ENCODE measurements at places on chromosomes 7 and 10.

- DNase-seq, result no peak
Observed at GRCh38 chr7:2251841-2252771, 10.1 kb downstream of the NUDT1 start.

GRCh38 chr10:96639899-96640298 lies 53.1 kb upstream of the TM9SF3 start:
- DNase-seq, result no peak

GRCh38 chr7:156167417-156167807 lies 355.1 kb upstream of the SHH start:
- DNase-seq, result no peak

GRCh38 chr7:157904211-157904865 lies 567.5 kb downstream of the DNAJB6 start:
- no peak for DNase-seq

DNA sequence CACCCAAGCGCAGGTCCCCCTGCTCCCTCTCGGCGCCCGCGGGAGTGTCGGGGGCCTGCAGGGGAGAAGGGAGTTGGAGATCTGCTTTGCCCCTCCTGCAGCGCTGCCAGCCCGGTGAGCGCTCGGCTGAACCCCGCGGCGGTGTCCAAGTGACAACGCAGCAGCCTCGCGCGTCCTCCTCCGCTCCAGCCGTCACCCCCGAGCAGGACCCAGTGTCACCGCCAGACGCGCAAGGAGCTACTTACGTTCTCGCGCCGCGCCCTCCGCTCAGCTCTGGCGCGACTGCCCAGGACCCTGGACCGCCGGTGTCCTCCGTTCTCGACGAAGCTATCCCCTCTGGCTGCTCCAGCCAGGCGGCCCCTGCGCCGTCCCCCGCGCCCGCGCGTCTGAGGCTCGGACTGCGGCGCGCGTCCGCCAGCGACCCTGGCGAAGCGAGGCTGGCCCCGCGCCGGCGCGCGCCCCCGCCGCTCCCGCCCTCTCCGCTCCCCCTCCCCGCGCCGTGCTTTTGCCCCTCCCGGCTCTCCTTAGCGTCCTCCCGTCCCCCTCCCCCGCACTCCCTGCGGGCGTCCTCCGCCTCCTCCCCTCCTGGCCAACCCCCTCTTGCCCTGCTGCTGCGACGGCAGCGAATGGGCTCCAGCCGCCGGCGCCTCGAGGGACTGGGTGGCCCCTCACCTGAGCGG lies at the start of gene NRCAM:
TSS of gene NRCAM (minus strand) at position 439 of the 680 bp plus-strand sequence. CDS start 216,372 bp downstream, outside the sequence.
- DNase-seq, result peak; percentile 67

DNA sequence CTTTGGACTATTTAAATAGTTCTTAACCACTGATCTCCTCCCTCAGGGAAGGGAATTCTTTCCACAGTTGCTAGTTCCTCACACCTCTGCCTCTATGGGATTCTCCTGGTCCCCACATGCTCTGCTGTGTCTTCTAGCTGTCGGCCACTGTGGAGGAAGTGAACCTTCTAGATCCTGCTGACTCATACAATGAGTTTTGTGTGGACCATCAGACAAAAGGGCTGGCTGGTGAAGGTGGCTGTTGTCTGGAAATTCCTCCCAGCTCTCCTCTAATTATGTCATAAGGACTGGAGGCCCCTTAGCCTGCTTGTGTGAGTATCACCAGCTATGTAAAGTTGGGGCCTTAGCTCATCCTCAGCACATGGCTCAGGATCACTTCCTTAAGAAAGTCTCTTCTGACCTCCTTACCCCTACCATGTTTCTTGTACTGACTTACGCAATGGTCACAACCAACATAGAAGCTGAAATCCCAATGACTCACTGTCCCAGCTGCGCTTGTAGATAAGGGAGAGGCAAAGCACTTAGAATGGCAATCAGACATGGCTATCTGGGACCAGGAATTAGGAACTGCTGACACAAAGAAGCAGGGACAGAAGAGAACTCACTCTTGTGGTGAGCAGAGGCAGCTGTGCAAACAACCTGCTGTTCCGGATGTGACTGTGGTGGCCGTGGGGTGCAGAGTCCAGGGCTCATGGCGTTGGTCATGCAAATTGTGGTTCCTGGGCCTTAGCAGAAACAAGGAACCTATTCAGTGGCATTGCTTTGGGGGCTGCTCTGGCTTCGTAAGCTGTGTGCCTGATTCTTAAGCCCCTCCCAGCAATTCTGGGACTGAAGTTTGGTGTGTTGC lies 2.5 kb upstream of the MACC1 start:
- DNase-seq, result peak; percentile 14

DNA sequence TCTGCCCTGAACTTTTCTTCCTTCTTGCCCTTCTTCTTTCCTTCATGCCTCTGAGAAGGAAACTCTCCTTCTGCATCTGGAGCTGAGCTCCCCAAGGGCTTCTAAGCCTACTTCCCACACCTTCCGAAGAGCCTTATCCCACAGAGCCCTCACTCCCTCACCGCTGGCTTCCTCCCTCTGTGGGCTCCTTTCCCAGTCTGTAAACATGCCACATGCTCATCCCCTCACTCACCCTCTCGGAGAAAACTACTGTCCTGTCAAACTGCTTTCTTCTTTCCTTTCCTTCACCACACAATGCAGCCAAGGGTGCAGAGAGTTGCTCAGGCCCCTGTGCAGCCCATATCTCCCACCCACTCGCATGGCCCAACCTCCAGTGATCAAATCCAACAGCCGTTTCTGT lies 18.1 kb downstream of the ANKRD16 start:
- no peak for DNase-seq

GRCh38 chr10:33706191-33706590 lies 371.7 kb upstream of the NRP1 start:
- no peak for DNase-seq

DNA sequence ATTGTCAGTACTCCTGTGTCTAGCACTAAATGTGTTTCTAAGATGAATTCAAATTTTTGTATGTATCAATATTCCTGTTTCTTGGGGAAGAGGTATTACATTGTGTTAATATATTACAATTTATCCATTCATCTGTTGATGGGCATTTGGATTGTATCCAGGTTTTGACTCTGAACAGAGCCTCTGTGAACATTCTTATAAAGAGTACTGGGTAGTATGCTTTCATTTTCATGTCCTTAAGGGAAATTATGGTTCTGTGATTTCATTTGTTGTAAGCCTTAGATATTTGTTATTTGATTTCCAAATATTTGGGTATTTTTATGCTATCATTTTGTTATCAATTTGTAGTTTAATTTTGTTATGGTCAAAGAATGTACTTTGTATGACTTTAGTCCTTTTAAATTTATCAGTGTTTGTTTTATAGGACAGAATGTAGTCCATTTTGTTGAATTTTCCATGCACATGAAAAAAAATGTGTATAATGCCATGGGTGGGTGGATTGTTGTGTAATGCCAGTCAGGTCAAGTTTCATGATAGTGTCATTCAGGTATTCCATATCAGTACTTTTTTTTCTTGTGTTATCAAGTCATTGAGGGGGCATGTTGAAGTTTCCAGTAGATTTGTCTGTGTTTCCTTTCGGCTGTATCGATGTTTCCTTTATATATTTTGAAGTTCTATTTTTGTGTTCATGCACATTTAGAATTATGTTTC lies 38.4 kb downstream of the STAM start:
- DNase-seq, result no peak

DNA sequence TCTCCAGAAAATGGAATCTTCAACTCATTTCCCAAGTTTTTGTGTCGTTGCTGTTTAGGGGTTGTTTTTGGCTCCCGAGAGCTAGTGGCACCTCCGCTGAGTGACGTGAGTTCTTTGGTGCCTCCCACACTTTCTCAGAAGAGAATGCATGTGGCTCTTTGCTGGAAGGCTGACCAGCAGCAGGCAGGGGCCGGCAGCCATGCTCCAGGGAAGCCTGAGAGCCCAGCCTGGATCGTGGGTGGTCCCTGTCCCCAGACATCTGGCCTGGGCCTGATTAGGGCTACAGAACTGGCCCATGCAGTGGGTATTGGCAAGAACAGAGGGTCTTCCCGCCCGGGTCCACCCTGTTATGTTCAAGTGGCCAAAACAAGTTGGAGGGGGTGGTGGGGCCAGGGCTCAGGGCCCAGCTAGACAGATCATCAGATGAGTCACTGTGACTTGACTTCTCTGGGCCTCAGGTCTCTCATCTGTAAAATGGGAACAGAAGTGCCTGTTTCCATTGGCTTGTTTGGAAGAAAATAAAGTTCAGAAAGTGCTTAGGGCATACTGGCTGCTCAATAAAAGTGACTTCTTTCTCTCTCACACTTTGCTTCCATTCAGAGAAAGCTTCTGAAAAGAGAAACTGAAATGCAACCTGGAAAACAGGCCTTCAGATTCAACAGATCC lies 83.1 kb downstream of the STRA8 start:
- no peak for DNase-seq

DNA sequence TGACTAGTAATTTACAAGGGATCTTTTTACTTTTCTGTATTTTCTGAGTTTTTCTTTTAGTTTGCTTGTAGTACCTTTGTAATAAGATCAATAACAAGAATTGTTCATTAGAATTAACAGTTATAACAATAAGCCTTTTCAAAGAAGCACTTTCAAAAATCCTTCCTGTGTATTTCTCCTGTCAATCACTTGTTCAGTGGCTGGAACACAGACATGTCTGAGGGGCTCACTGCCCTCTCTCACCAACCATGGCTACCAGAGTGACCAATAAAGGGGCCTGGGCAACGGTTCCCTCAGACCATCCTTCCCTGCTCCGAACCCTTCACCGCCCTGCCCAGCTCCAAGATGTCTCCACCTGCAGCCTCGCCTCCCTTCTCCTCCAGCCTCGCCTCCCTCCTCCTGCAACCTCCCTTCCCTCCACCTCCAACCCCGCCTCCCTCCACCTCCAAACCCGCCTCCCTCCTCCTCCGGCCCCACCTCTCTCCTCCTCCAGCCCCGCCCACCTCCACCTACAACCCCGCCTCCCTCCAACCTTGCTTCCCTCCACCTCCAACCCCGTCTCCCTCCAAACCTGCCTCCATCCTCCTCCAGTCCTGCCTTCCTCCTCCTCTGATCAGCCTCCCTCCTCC lies 353.4 kb downstream of the TNS3 start:
- no peak for DNase-seq

- DNase-seq, result no peak
Observed at GRCh38 chr7:36048902-36049240, 104.2 kb upstream of the EEPD1 start.

GRCh38 chr10:48251525-48252353 lies 22.8 kb downstream of the FRMPD2 start:
- DNase-seq, result no peak

DNA sequence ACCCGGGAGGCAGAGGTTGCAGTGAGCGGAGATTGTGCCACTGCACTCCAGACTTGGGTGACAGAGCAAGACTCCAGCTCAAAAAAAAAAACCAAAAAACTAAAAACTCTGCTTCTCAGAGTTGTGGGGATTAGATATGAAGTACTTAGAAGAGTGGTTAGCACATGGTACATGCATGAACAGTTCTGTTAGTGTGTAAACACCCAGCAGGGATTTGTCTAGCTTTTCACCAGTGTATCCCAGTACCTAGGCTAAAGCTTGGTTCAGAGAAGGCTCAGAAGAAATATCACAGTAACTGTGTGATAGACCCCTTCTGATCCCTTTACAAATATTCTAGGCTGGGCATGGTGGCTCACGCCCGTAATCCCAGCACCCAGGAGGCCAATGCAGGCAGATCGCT lies 9.5 kb downstream of the PPIA start:
- DNase-seq, result no peak

DNA sequence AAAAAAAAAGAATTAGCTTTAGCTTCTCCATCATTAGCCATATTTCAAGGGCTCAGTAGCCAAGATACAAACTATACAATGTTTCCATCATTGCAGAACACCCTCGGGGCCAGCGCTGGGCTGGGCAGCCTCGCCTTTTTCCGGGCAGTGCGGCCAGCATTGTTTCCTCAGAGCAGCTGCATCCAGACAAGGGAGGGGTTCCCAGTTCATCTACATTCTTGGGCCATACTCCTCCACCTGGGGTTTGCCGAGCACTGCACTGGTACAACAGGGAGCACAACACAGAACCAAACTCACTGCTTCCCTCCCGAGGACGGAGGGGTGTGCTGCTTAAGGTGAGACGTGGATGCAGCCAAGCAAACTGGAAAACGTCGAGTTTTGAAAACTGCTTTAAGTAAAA lies 2.4 kb upstream of the PKD1L1 start:
- DNase-seq, result no peak

- no peak for DNase-seq
Observed at GRCh38 chr7:136859803-136860202, 8.6 kb upstream of the CHRM2 start.

- DNase-seq, result no peak
Observed at GRCh38 chr7:31110331-31111108, 58.4 kb downstream of the ADCYAP1R1 start.

GRCh38 chr7:148204639-148205304 lies 385.8 kb upstream of the C7orf33 start:
- no peak for DNase-seq

GRCh38 chr7:24703296-24703695 lies 54.0 kb downstream of the GSDME start:
- DNase-seq, result no peak

DNA sequence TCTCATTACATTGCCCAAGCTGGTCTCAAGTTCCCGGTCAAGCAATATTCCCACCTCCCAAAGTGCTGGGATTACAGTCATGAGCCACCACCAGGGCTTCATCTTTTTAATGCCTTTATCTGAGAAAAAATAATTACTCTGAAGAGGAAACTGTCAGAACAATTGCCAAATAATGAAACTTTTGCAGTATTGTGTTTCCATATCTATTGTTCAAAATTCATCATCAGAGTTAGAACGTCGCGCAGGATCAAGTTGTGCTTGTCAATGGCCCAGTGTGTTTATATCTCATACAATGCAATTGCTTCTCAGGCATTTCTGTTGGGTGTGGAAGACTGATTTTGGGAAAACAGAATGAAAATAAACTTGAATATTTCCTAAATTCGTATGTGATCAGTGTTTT lies 143.1 kb downstream of the ARID5B start:
- DNase-seq, result no peak

GRCh38 chr10:21449288-21449966 lies 76.1 kb downstream of the SKIDA1 start:
- no peak for DNase-seq

- no peak for DNase-seq
Observed at GRCh38 chr7:72925546-72926120, 738 bp downstream of the POM121 start.

- DNase-seq, result no peak
Observed at GRCh38 chr10:51707821-51708424, 8.5 kb upstream of the CSTF2T start.

DNA sequence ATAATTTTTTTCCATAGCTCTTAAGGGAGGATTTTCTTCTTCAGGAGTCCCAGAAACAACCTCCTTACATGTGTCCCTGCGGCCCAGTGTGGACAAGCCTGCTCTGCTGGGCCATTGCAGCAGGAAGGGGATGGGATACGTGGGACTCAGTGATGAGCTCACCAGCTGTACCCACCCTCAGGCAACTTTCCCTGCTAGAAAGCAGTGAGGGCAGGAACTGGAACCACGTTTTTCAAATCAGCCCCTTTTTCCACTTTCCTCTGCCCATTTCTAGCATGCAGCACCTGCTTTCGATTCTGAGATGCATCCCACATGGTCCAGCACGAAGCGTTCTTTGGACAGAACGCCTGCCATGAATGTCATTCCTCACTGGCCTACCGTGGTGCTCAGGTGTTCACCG lies 232.7 kb downstream of the KLF6 start:
- DNase-seq, result no peak

Data from occipital lobe (tissue), 3 donors.